ENCODE measurements at places on chromosomes 3 and 15. TPM values are rescaled to one million over a fixed set of nuclear protein-coding genes. Genes with fewer than 3 reads are reported as not detected.

- DNase-seq: no peak
Measured at GRCh38 chr3:49434731-49435130, 5.6 kb upstream of the NICN1 start.

DNA sequence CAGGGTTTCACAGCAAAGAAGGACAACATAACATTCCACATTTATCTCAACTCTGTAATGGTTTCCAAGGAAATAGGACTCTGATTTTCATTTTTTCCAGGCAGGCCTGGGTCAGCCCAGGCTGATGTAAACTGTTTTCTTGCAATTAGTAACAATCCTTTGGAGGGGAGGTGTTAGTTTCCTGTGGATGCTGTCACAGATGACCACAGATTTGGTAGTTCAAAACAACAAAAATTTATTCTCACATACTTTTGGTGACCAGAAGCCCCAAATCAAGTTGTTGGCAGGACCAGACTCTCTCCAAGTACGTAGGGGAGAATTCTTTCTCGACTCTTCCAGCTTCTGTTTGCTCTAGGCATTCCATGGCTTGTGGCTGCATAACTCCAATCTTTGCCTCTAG lies 88.0 kb downstream of the EDEM1 start:
- DNase-seq: peak; percentile 67

DNA sequence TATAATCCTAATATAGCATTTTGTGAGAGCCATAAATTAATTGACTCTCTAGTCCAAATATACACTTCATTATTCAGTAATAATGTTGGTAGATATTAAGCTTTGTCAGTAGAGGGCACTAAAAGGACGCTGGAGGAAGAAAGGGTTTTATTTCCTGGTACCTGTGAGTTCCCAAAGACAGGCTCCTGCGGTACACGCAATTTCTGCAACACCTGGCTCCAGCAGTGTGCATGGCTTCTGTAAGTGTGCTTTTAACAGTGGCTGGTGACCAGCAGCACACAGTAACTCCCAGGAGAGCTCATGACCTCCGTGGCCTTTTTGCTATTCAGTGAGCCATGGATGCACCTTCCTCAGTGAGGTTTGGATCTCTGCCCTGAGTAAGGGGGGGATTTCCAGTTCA lies 338.3 kb upstream of the ZNF385D start:
- DNase-seq: peak; percentile 59

GRCh38 chr3:157233923-157234322 lies 74.0 kb upstream of the CCNL1 start:
- DNase-seq: no peak

DNA sequence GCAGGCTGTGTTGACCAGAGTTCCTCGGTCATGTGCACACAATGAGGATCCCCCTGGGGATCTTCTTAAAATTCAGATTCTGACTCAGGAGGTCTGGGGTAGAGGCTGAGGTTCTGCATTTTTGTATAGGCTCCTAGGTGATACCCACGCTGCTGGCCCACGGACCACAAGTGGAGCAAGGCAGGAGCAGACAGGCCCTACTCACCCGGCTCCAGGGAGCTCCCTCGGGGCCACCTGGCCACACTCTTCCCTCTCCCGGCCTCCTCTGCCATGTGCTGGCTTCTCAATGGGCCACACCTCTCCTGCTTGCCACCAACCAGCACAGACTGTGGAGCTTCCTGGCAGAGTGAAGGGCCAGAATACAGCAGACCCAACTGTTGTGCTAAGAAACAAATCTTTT lies 23.9 kb downstream of the GP9 start:
- DNase-seq: no peak

DNA sequence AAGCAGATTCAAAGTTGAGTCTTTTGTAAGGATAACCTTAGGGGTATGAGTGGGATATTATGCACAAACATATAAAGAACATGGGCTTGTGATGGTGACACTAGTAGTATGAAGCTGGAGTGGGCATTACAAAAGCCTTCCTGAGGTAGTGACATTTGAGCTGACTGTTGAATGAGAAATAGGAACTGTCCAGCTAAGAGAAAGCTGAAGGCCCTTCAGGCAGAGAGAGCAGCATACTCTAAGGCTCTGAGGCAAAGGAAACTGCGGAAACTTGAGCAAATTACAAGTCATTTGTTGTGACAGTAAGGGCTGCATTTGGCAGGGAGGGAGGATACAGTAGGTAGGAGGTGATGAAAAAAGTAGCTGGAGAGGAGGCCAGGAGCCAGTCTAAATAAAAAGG lies 190.7 kb upstream of the CD96 start:
- DNase-seq: peak; percentile 24

GRCh38 chr3:60827666-60828065 lies 423.6 kb downstream of the FHIT start:
- no peak for DNase-seq

The PARP9 gene
- total RNA-seq: 41.5 TPM

DNA sequence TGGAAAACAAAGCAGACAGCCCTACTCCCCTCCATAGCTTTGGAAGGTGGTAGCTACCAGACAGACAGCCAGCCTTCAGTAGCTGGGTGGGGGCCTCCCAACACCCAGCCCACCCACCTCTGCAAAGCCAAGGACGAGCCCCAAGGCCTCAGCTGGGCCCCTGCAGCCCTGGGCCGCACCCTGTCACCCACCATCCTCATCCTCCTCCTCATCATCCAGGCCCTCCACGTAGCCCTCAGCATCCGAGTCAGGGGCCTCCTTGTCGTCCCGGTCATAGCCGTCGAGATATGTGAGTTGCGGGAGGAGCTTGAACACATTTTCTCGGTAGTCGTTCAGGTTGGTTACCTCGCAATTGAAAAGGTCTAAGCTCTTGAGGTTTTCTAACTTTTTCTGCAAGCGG lies 36.5 kb downstream of the ANP32A start:
- no peak for DNase-seq

- no peak for DNase-seq
Measured at GRCh38 chr15:90765966-90766365, 48.8 kb downstream of the BLM start.

The NEK10 gene
- total RNA-seq: 15.5 TPM

DNA sequence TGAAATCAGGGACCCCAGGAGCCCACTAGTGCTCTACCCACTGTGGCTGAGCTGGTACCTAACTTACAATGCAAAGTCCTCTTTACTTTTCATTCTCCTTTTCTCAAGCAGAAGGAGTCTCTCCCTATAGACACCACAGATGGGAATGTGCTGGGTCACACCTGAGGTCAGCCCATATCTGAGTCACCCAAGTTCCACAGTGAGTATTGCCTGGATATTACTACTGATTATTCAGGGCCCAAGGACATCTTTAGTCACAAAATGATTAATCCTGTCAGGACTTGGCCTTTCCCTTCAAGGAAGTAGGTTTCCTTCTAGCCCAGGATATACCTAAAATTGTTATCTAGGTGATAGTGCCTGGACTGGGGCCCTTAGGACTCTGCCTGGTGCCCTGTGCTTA lies 1305.2 kb downstream of the SI start:
- no peak for DNase-seq

DNA sequence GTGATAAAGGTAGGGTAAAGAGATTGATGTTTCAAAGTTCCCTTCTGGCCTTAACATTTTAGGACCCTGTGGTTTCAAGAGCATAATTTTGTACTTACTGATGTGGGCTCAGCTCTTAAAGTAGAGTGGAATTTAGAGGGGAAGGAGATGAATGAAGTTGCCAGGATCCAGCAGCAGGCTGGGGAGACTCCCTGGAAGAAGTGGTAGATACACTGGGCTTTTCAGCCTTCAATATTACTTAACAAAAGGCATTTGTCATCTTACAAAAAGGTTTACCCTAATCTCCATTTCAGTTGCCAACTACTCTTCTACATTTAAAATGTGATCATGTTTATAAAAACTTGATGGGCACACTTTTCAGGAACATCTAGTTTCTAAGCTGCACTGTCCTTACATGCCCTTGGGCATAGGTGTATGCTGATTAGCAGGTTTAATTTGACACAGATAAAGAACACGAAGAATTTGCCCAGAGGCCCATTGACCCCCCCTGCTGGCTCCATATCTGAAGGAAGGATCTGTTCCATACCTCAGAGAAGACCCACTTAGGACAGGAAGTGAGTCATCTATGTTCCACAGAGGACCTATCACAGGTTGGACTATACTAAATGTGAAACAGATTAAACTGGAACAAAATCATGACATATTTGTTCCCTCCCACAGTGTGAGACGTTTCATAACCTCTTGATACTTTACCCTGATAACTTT lies 93.0 kb upstream of the LPP start:
- DNase-seq: peak; percentile 72

GRCh38 chr3:194946091-194946490 lies 260.4 kb downstream of the FAM43A start:
- no peak for DNase-seq

DNA sequence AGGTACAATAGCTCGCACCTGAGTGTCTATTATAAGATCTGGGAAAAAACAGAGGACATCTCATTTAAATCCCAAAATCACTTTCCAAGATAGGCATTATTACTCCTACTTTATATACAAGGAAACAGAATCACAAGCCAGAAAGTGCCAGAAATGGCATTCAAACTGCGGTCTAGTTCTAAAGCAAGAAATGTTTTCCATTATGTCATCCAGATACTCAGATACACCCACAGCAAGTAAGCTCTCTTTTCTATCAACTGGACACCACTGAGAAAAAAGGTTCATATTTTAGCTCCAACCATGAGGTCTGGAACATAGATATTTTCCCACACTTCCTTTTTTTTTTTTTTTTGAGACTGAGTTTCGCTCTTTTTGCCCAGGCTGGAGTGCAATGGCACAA lies 8.1 kb downstream of the SLC33A1 start:
- no peak for DNase-seq

The PPARG gene
- 11.1 TPM for total RNA-seq

DNA sequence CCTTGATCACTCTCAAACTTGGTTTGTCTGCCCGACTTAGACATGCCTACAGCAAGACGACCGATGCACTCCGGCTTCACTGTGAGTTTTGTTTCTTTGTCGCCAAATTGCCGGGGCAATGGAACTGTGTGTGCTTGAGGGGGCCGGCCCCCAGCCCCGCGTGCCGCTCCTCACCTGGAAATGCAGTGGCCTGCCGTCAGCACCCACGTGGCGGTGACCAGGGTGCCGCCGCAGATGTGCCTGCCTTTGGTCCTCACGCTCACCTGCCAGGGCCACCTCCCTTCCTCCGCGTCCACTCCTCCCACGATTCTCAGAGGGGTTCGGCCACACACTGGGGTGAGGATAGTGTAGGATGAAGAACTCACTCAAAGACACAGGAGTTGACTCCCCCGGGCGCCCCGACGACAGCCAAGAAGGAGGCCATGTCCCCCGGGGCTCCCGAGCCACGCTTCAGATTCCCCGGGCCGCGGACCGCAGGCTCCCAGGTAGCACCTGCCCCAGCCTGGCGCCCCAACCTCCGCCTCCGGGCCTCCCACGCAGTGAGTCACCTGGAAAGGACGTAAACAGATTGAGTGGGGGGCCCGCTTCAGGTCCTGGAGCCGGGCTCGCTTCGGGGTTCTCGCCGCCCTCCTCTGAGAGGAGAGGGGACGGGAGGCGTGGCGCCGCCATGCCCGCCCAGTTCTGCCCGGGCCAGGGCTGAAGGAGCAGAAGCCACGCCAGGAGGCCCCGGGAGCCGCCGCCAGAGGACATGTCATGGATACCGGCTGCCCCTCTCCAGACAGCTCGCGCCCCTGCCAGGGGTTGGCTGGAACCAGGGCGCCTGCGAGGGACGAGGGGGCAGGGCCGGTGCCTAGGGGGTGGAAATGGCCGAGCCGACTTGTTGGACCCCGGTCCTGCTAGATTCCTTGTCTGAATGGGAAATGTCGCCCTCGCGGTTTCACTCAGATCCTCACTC lies 29.6 kb downstream of the MYL3 start:
- no peak for DNase-seq

- DNase-seq: no peak
Measured at GRCh38 chr3:67302489-67302888, 304.4 kb downstream of the KBTBD8 start.

GRCh38 chr15:72933976-72934375 lies 118.3 kb upstream of the NEO1 start:
- no peak for DNase-seq

DNA sequence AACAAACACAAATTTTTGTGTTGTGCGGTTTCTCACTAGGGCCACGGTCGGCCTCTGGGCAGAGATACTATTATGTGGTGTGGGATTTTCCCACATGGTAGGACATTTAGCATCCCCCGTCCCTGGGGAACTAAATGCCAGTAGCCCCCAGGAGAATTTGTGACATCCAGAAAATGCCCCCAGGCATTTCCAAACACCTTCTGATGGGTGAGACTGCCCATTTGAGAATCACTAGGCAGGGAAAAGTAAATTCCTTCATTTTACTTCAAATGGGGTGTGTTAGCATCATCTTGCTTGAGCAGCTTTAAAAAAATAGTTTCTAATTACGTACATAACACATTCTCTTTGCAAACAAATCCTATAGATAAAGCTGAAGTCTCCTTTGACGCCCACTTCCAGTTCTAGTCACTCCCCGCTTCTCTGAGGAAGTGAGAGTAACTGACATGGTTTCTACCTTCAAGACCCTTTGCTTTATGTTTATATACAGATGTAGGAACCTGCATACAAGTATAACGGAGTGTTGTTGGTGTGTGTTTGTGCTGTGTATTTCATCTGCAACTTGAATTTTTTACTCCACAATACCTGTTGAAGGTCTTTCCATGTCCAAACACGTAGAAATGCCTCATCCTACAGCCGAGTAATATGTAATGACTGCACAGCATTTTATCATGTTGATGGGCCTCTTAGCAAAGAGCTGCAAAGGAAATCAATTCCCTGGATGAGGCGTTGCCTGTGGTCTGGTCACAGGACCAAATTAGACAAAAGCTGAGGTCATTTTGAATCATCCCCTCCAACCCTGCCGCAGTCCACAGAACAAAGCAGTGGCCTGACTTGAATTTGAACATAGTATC lies 31.4 kb upstream of the ZBTB38 start:
- peak; percentile 91 for DNase-seq

DNA sequence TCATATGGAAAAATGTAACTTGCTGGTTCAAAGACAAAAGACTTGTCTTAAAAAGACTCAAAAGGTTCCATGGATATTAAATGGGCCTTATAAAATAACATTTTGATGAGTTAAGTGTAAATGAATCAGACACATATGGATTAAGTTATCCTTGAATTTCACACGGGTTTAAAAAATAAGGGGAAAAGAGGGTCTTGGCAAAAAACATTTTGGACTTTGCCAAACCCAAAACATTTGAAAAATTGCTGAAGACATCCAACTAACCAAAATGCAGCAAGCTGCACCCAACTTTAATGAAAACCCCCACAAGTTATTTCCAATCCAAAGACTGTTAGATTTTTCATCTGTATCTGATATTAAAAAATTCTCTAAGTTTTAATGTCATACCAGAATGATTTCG lies 200.7 kb downstream of the MEIS2 start:
- no peak for DNase-seq

DNA sequence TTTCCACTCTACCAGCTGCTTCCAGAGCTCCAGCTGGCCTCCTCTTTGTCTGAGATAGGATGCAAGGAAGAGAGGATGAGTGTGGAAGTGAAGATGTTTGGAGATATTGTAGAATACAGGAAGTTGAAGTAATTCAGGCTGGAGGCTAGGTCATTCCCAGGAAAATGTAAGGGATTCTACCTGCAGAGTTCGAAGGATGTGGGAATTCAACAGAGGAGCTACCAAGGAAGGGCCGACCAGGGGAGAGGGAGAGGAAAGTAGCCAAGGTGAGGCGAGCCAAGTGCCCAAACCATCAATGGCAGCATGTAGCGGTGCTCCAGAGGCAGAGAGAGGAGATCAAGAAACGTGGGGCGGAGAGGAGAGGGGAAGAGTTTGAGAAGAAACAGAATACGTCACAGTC lies 49.0 kb upstream of the EPHB3 start:
- DNase-seq: no peak

- DNase-seq: peak; percentile 32
Measured at GRCh38 chr3:22121068-22121701, 370.2 kb upstream of the ZNF385D start.

The ADCY5 gene
- total RNA-seq: 0.99 TPM
